ENCODE measurements at places on chromosomes 11 and 22. TPM values are rescaled to one million over a fixed set of nuclear protein-coding genes. Genes with fewer than 3 reads are reported as not detected.

The CBLIF gene
- total RNA-seq: not detected

DNA sequence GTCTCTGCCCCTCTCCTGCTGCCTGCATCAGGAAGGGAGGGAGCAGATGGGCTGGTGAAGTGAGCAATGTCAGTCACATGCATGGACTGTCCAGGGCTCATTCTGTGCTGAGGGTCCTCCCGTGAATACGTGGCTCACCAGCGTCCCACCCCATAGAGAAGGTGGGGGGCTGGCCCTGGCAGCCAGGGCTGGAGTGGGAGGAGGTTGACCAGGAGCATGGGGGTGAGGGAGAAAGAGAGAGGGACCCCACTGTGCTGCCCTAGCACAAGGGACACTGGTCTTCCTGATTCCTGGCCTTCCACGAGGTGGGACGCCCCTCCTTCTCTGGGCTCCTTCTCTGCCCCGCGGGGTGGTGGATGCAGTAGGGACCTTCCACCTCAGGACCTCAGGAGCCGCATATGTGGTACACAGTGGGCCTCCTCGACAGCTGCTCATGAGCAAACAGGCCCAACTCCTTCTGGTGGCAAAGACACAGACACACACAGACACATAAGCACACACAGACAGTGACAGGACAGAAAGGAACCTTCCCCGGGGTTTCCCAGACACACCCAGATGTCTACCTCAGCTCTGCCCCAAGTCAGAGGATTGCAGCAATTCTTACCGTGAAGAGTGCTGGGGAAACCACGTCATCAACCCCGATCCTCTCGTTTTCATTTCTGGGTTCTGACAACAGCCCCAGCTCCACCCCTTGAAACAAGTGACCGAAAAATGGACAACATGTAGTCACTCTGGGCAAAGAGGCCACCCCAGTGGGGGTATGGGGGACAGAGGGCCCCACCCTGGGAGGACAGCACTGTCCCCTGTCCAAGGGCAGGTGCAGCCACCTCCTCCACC, 3.6 kb upstream of the APOBEC3A start:
- no peak for DNase-seq

DNA sequence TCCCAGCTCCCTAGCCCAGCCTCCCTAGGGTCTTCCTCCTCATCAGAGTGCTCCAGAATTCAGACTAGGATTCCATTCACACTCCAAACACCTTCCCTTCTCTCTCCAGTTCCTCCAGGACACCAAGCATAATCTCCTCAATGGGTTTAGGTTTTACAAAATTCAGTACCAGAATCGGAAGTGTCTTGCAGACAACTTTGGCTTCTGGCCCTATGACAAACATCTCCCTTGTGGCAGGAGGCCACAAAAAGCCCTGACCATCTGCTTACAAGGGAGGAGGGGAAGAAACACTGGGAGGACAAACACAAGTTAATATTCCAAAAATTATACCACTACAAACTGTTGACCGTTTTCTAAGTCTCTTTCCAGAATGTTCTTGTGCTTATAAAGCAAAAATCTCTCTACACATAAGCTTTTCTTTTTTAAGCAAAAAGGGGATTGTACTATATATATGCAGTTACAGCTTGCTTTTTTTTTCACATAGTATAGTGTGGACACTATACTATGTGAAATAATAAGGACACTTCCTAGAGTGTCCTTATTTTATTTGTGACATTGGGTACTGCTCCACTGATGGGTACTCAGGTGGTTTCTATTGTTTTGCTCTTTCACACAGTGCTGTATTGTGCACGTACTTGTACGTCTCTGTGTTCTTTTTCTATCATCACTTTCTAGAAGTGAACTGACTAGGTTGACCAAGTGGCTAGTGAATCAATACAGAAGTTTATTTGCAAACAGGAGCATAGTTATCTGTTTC, 78.7 kb downstream of the BDNF start:
- DNase-seq: no peak

DNA sequence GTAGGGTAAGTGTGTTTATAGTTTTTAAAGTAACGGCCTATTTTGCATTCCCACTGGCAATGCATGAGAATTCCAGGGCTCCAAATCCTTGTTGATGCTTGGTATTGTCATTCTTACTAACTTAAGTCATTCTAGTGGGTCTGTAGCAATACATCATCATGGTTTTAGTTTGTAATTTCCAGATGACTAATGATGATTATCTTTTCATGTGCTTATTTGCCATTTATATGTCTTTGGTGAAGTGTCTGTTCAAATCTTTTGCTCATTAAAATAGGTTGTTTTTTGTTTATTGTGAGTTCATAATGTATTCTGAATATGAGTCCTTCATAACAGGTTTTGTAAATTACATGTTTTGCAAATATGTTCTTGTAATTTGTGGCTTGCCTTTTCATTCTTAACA, 31.2 kb downstream of the MTMR3 start:
- DNase-seq: no peak

DNA sequence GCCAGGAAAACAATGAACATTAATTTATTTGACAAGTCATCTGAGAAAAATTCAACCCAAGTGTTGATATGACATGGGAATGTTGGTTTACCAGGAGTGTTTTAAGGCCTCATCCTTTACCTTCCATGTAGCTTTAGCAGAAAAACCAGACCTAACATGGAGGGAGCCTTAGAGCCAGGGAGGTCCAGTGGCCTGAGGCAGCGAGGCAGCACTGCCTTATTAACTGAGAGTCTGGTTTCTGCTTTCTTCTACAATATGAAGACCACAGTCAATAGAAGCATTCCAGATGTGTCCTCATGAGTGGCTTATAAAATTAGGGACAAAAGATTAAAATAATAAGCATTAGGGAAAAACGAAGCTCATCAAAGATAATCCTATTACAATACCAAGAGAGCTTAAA, 61.5 kb downstream of the DKK3 start:
- no peak for DNase-seq

The TIMP3 gene
- total RNA-seq: 6.3 TPM

- DNase-seq: peak; percentile 25
Measured at GRCh38 chr11:43738600-43739409, 58.3 kb downstream of the HSD17B12 start.

DNA sequence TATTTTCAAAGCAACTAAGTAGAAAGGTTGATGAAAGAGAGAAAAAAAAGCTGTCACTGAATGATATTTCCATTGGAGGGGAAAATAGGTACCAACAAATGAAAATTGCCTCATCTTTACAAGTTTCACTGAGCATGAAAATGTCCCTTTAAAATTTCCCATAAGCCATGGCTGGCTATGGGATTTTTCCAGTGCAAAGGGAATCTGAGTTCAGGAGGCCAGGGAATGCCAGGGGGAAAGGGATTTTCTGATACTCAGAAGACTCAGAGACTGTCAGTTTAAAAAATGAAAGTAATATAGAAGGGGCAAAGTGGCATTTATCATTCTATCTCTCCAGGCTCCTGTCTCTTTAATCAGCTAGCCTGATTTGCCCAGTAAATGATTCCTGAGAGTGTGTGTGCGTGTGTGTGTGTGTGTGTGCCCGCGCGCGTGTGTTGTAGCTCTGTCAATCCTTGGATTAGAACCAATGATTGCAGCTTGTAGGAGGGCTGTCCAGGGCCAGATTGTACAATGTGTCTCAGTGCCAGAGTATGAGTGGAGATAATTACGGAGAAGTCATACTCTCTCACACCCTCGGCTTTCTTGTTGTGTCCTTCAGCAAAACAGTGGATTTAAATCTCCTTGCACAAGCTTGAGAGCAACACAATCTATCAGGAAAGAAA, at the start of gene NTM:
Gene NTM (plus strand): TSS at position 526 of the 662 bp plus-strand sequence.
- peak; percentile 52 for DNase-seq

- DNase-seq: no peak
Measured at GRCh38 chr22:27043262-27043661, 385.9 kb downstream of the MIAT start.

GRCh38 chr11:8301622-8302021, 37.9 kb upstream of the LMO1 start:
- no peak for DNase-seq

All from neural progenitor cell (in vitro differentiated cells).